ENCODE measurements at places on chromosomes 13 and 19. TPM values are rescaled to one million over a fixed set of nuclear protein-coding genes. Genes with fewer than 3 reads are reported as not detected.

Gene ZNF835
- not detected for polyA plus RNA-seq

Gene SYMPK
- 54.3 TPM for polyA plus RNA-seq

Gene ATP7B
- polyA plus RNA-seq: 1.6 TPM

Gene CLEC11A
- polyA plus RNA-seq: 64.1 TPM

Gene ZNF439
- polyA plus RNA-seq: 5.3 TPM

Gene RNF113B
- not detected for polyA plus RNA-seq

Gene CD177
- polyA plus RNA-seq: 0.19 TPM

Gene FFAR3
- not detected for polyA plus RNA-seq

Gene PSG11
- 0.11 TPM for polyA plus RNA-seq

Gene JSRP1
- not detected for polyA plus RNA-seq

Gene MATK
- not detected for polyA plus RNA-seq

Gene MUC16
- not detected for polyA plus RNA-seq

Gene PNMA8A
- polyA plus RNA-seq: 4.2 TPM

Gene ZNF112
- 6.9 TPM for polyA plus RNA-seq

Gene IL17D
- 3.0 TPM for polyA plus RNA-seq

Gene NLRP5
- not detected for polyA plus RNA-seq

Gene SBNO2
- 9.9 TPM for polyA plus RNA-seq

Gene NPAS1
- 0.36 TPM for polyA plus RNA-seq

Gene PRKCG
- 0.09 TPM for polyA plus RNA-seq

Gene MYO1F
- 0.15 TPM for polyA plus RNA-seq

Gene SLAIN1
- polyA plus RNA-seq: 0.24 TPM

Gene NACC1
- polyA plus RNA-seq: 43.4 TPM

Gene PALM
- 1.8 TPM for polyA plus RNA-seq

Gene ZNF813
- 1.7 TPM for polyA plus RNA-seq

Gene EGLN2
- 40.6 TPM for polyA plus RNA-seq

Gene ZNF563
- 2.3 TPM for polyA plus RNA-seq

Gene CGB8
- not detected for polyA plus RNA-seq

Gene RASAL3
- 0.04 TPM for polyA plus RNA-seq

Gene ZNF345
- 2.3 TPM for polyA plus RNA-seq

Gene CRB3
- polyA plus RNA-seq: not detected

Gene LATS2
- polyA plus RNA-seq: 19.3 TPM

Gene FOXA3
- not detected for polyA plus RNA-seq

Gene ZNF440
- polyA plus RNA-seq: 6.3 TPM

Gene SLITRK1
- 0.04 TPM for polyA plus RNA-seq

Gene FARSA
- polyA plus RNA-seq: 13.5 TPM

Gene CALR3
- not detected for polyA plus RNA-seq

Gene SMAD9
- polyA plus RNA-seq: 5.3 TPM

Gene AXL
- 210 TPM for polyA plus RNA-seq

Gene SHD
- polyA plus RNA-seq: not detected

Gene TMTC4
- polyA plus RNA-seq: 20.8 TPM

Gene PRX
- polyA plus RNA-seq: 1.9 TPM

Gene CERS4
- polyA plus RNA-seq: 4.7 TPM

Gene ZNF709
- polyA plus RNA-seq: 1.4 TPM

Gene SHISA7
- polyA plus RNA-seq: not detected

Gene EEF1AKMT1
- 19.5 TPM for polyA plus RNA-seq

Gene ZNF136
- polyA plus RNA-seq: 4.0 TPM

Gene TEX30
- 13.0 TPM for polyA plus RNA-seq

Gene PPM1N
- 1.5 TPM for polyA plus RNA-seq

Gene KLHL1
- polyA plus RNA-seq: not detected

Gene ZNF799
- polyA plus RNA-seq: 1.2 TPM

Gene RFPL4AL1
- not detected for polyA plus RNA-seq

Gene GIPC1
- 59.8 TPM for polyA plus RNA-seq

Gene CGB5
- polyA plus RNA-seq: not detected

Gene ADAMTS10
- polyA plus RNA-seq: 8.4 TPM

Gene CEACAM7
- not detected for polyA plus RNA-seq

Gene LILRA5
- not detected for polyA plus RNA-seq
